DMS153 (cell line): ENCODE measurements at places on chromosomes 3 and 15.
A peak's percentile ranks its signal among the peaks of the same experiment; 100 is the strongest.

- peak; percentile 9 for DNase-seq
These were observed 6.7 kb downstream of the SRP14 start for GRCh38 chr15:40032125-40032839.

GRCh38 chr15:60581485-60581884 lies 102.5 kb upstream of the ICE2 start:
- DNase-seq, result no peak

- no peak for DNase-seq
These were observed 217.3 kb downstream of the TBC1D2B start for GRCh38 chr15:77860071-77860691.

DNA sequence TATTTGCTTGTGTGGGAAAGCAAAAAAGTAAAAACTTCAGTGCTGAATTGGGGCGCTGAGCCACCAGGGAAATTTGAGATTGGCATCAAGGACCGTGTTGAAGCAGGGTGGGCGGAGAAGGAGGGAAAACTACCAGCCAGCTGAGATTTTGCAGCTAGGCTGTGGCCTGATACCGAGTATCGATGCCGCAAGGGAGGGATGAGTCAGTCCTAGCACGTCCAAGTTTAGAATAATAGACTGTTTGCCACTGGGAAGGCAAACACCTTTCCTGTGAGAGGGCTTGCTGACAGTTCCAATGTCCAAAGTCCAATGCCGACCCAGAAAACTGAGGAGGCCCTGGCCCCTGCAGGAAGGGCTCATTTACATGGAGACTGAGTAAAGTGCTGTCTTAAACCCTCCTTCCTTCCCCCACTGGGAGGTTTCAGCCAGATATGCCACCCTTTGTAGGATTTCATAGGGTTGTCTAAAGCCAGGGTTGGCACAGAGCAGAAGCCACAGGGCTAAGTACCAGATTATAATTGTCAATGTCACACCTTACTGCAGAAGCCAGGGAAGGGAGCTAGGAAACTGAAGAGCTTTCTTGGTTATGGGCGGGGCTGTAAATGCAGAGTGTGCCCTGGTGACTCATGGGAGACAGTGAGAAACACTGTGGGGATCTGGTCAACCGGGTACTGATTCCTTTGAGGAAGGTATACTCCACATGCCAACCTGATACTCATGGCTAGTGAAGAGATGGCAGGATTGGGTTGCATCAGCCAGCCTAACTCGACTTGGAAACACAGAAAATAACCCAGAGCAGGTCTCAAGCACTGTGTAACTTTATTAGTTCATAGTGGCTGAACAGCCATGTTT lies 28.4 kb upstream of the PIK3CB start:
- peak; percentile 55 for DNase-seq

GRCh38 chr3:135927155-135927554 lies 38.4 kb upstream of the PPP2R3A start:
- no peak for DNase-seq

DNA sequence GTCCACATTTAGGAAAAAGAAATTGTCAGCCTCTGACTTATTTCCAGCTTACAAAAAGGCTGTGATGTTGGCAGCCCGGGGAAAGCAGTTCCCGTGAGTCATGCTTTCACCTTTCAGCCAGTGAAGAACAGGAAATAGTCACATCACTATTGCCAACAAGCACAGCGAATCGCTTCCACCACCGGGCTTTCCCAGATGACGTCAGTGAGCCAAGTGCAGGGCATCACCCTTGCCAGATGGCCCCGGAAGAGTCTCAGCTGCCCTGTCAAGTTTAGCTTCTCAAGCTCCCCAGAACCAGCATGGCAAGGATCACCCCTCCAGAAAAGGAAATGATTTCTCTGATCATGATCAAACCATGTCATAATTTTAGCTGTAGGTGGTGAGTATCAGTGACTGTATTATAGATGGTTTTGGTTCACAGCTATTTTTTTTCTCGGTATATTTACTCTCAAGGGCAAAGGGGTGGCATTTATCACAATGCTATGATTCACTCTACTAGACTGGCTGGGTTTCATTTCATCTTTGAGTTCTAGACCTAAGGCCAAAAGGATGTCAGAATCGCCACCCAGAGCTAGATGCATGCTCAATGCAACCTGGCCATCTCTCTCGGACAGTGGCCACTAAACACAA lies 32.9 kb downstream of the B3GNT5 start:
- peak; percentile 93 for DNase-seq

DNA sequence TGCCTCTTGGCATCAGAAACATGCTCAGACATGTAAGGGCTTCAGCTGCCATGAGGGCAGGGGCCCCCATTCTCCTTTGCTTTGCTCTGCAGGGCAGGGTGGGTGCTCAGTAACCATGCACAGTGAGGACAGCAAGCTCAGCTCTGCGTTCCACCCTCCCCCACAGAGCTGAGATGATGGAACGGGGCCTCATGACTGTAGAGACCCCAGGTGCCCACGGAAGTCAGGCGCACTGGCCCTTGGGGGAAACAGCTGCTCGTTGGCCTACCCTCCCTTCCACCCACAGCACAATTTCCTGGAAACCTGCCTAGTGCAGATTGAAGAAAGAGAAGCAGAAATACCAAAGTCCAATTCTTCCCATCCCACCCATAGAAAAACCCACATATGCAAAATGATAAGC lies 10.5 kb downstream of the CTXND1 start:
- DNase-seq, result no peak

DNA sequence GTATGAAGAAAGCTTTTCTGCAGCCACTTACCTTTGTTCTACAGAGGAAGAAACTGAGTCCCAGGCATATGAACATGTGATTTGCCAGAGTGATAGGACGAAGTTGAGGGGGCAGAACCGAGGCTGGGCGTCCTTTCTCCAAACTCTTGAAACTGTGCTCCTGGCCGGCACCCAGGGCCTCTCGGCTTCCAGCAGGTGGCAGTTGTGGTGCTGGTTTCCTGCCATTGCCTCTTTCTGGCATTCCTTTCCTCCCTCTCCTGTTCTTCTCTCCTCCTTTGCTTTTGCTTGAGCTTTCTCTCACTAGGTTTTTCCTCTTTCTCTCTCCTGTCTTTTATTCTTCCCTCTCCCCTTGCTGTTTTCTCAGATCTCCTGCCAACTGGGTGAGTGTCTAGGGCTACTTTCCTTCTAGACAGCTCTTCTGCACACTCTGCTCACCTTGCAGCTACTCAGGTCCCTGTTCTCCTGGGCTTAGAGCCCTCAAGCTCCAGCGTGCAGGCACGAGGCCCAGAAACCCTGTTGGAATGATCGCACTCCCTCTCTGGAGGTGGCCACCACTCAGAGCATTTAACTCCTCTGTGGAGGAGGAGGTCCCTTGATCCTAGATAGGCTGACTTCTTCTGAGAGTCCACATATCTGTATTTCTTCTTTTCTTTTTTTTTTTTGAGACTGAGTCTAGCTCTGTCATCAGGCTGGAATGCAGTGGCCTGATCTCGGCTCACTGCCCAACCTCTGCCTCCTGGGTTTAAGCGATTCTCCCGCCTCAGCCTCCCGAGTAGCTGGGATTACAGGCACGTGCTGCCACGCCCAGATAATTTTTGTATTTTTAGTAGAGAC lies 26.2 kb downstream of the TRAK1 start:
- DNase-seq, result no peak

DNA sequence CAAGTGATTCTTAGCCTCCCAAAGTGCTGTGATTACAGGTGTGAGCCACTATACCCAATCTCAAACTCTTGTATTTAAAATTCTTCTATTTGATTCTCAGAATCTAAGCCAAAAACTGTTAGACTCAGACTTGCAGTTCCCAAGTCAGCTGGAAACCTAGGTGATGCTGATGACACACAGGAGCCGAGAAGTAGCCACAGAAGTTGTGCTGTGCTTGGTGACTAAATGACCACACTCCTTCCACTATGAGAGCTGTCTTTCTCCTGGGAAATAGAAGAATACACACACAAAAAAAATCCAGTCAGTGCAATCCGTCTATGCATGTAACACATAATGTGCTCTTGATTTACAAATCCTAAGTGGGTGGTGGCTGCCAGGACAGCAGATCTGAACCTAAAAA lies 33.9 kb downstream of the ILDR1 start:
- no peak for DNase-seq

- no peak for DNase-seq
These were observed 381.7 kb upstream of the ARPP21 start for GRCh38 chr3:35257641-35258040.

DNA sequence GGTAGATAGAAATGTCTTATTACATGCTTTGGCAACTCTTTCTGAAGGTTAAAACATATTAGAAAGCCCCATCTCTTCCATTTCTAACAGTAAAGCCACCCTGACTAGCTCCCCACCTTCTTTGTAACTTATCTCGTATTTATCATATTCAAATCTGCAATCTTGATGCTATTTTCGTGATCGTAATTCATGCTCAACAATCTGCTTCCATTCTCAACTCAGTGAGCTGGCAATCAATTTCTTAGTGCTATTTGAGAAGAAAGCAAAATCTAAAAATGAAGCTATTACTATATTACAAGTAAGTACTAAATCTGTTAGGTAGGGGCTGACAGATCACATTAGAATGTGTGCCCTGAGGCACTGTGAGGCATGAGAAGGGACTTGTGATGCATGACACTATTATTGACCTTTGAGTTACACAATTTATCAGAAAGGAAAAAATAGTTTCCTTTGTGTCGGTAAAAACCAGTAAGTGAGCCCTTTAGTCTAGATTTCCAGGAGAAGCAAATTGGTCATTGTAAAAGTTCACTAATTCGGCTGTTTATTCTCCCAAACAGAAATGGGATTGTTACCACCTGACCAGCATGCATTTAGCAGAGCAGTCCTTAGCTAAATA lies 379.7 kb upstream of the CNTN6 start:
- DNase-seq, result no peak

DNA sequence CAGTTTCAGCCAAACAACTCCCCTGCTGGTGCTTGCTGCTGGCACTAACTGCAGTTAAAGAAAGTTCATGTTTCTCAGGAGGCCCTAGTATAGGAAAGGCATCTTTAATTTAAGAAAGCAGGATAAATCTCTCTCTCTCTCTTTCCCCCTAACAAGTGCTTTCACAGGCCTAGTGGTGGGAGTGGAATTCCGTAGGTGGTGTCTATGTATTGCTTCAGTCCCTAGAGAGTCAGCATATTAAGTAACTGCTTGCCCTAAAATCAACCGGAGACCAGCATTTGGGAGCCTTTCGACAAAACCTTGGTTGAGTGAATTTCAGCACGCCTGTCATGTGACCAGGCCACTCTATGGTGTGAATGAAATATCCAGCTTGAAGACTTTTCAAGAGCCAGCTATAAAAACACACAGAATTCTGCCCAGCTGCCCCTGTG lies 169.2 kb upstream of the TGFBR2 start:
- DNase-seq, result no peak

GRCh38 chr3:10380906-10381305 lies 60.0 kb upstream of the SEC13 start:
- no peak for DNase-seq
